H7 (cell line): ENCODE measurements at places on chromosomes 6 and 20. TPM values are rescaled to one million over a fixed set of nuclear protein-coding genes. Genes with fewer than 3 reads are reported as not detected.

Gene GID8
- total RNA-seq = 49.1 and 57.0 TPM in 2 replicates

Gene LY6G6F
- not detected in 2 replicates for total RNA-seq

Gene COL12A1
- total RNA-seq = 0.63 and 1.9 TPM in 2 replicates

Gene PRICKLE4
- not detected in 2 replicates for total RNA-seq

Gene BPIFA1
- total RNA-seq = not detected in 2 replicates

Gene OR2B2
- total RNA-seq = not detected in 2 replicates

Gene TCF15
- total RNA-seq = 4.2 and 5.1 TPM in 2 replicates

Gene SCP2D1
- total RNA-seq = not detected in 2 replicates
